Activated CD8-positive, alpha-beta T cell treated with anti-CD3 and anti-CD28 coated beads for 36 hours (primary cell): ENCODE measurements at places on chromosomes 11 and 22. TPM values are rescaled to one million over a fixed set of nuclear protein-coding genes. Genes with fewer than 3 reads are reported as not detected.
A peak's percentile ranks its signal among the peaks of the same experiment; 100 is the strongest.

DNA sequence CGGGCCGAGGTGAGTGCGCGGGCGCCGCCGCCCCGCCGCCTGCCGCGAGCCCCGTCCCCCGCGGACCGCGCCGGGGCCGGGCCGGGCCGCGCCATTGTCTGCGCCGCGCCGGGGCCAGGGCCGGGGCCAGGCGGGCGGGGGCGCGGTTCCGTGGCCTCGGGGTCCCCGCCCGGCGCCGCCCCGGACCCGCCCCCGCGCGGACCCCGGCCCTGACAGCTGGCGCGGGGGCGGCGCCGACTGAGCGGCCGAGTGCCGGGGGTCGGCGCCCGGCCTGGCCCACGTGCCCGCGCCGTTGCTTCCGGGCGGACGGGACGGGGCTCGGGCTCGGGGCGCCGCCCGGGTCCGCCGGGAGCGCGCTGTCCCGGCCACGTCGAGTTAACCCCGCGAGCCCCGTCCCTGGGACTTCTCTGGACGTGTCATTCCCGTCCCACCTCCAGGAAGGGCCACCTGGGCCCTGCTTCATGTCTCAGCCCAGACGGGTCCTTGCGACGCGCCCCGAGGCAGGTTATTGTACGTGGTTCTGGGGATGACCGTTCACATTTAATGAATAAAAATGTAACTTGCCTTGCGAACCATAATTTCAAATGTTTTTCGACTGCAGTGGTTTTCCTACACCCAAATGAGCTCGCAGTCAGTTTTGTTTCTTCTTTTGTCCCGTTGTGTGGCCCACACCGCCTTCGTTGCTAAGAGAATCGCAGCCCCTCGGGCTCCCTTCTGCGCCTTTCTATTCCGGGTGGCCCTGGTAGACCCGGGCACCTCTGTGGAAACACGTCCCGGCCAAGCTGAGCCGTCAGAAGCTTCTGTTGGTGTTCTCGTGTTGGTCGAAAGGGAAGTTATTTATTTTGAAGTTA lies 562 bp downstream of the ZBED4 start:
- H3K27ac ChIP-seq, result peak overlapping the region; percentile 91
- H3K36me3 ChIP-seq, result peaks cover 7% of the 10 kb centered on the region
- peak overlapping the region; percentile 90 for H3K4me3 ChIP-seq
- DNase-seq, result peak; percentile 51

DNA sequence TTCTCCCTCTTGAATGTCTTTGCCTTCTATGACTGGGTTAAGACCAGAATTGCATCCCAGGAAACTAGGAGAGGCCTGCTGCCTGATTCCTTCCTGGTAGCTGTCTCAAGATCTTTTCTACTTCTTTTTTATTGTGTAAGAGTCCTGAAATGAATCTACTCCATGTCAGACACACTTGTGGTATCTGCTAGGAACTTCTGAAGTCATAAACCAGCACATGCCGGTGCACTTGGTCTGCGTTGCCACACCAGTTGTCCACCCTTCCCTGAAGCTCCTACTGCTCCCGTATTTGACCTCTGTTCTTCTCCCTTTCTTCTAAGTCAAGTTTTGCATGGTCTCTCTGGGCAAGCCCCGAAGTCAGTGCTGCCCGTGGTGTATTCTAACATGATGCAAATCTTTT lies 644.2 kb downstream of the ETS1 start:
- no peak for DNase-seq
- peaks cover 5% of the 10 kb centered on the region for H3K4me1 ChIP-seq
- no peak overlapping the region for H3K4me3 ChIP-seq

DNA sequence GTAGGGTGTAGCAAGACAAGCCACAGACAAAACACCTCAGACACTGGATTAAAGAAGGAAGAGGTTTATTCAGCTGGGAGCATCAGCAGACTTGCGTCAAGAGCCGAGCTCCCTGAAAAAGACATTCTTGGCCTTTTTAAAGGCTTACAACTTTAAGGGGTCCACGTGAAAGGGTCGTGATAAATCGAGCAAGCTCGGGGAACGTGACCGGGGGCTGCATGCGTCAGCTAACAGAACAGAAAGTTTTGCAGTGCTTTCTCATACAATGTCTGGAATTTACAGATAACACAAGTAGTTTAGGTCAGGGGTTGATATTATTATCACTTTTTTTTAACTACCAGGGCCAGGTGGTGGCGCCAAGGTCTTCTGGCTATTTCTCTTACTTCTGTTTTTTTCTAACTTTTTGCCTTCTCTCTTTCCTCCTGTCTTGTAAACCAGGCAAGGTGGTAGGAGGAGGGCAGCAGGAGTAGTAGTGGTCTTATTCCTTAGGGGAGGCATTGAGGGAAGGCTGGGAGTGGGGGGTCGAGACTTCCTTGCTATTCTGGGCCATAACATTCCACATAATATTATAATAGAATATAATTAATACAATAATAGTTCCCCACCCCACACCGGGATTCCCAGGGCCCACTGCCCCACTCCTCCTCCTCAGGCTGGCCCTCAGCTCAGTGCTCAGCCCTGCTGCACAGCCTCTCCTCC lies 587 bp upstream of the ALDH3B1 start:
- H3K27ac ChIP-seq, result no peak overlapping the region
- H3K36me3 ChIP-seq, result no peaks in the 10 kb centered on the region
- DNase-seq, result peak; percentile 58
- no peak overlapping the region for H3K4me3 ChIP-seq

- H3K27me3 ChIP-seq, result peaks cover 6% of the 10 kb centered on the region
- H3K27ac ChIP-seq, result no peak overlapping the region
- peaks cover 12% of the 10 kb centered on the region for H3K4me1 ChIP-seq
- H3K4me3 ChIP-seq, result no peak overlapping the region
- H3K36me3 ChIP-seq, result no peaks in the 10 kb centered on the region
These were observed 4.6 kb upstream of the APOL4 start for GRCh38 chr22:36206255-36206654.

The CCDC15 gene
- total RNA-seq, result 4.2 TPM

The GRAMD1B gene
- 16.2 TPM for total RNA-seq

The BACE1 gene
- 0.97 TPM for total RNA-seq

The C11orf65 gene
- total RNA-seq, result 1.1 TPM

DNA sequence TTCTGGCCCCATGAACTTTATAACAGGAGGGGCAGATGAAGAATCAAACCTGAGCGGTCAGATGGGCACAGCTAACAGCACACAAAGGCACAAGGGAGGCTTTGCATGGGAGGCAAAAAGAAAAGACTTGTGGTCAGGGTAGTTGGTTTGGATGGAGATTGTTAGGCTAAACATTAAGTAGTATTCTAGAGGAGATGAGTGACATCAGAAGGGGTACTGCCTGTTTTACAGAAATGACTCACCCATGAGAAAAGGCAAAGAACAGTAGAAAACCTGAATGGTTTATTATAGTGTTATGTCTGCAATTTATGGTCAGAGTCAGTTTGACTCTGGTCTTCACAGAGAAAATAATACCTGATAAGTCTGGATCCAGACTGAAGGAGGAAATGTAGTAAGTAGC lies 129.8 kb upstream of the KIRREL3 start:
- no peak for DNase-seq
- H3K4me3 ChIP-seq, result no peak overlapping the region
- no peaks in the 10 kb centered on the region for H3K4me1 ChIP-seq
- H3K27ac ChIP-seq, result no peak overlapping the region
- peaks cover 1% of the 10 kb centered on the region for H3K27me3 ChIP-seq

DNA sequence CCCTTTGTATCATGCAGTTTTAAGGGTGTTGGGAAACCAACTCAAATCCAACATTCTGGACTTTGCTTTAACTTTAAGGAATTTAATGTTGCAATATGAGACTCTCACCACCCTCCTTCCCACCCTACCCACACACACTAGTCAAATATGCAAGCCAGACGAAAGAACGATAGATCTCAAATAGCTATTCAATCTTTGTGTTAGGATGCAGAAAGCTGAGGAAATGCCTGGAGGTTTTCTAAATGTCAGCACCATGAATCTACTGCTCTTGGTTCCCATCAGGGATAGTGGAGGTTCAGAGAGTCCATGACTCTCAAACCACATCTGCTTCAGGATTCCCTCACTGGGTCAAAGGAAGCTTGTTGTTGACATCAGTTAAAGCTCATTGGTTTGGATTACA lies 33.7 kb downstream of the EXPH5 start:
- H3K27me3 ChIP-seq, result no peaks in the 10 kb centered on the region
- no peak for DNase-seq
- no peak overlapping the region for H3K4me3 ChIP-seq
- no peaks in the 10 kb centered on the region for H3K36me3 ChIP-seq

GRCh38 chr22:45577746-45578523 lies 75.3 kb downstream of the FBLN1 start:
- H3K27ac ChIP-seq, result no peak overlapping the region
- no peaks in the 10 kb centered on the region for H3K4me1 ChIP-seq
- no peaks in the 10 kb centered on the region for H3K36me3 ChIP-seq
- H3K27me3 ChIP-seq, result peaks cover 7% of the 10 kb centered on the region
- DNase-seq, result peak; percentile 83

The CHRM1 gene
- total RNA-seq, result not detected

- H3K4me1 ChIP-seq, result no peaks in the 10 kb centered on the region
- H3K27me3 ChIP-seq, result peaks cover 4% of the 10 kb centered on the region
These were observed 67.8 kb downstream of the SYT9 start for GRCh38 chr11:7319501-7319900.

DNA sequence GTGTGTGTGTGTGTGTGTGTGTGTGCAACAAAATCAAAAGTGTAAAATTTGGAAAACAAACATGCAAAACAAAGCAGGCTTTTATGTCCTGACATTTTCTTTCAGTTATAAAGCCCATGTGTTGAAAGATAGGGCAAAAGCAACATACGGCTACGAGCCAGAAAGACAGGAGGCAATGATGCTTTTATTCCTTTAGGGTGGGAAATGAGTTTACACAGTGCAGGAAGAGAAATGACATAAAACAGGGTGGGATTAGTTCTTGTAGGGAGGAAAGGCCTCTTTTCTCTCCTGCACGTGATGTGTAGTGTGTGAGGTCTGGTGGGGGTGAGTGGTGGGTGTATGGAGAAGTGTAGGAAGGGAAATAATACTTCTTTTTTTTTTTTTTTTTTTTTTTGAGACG lies 29.4 kb downstream of the IL18 start:
- no peak overlapping the region for H3K27ac ChIP-seq

GRCh38 chr22:40898850-40899357 lies 37.0 kb upstream of the DNAJB7 start:
- no peaks in the 10 kb centered on the region for H3K36me3 ChIP-seq
- peak overlapping the region; percentile 80 for H3K27ac ChIP-seq
- peak overlapping the region; percentile 43 for H3K4me3 ChIP-seq

GRCh38 chr22:27986937-27987336 lies 67.9 kb upstream of the PITPNB start:
- no peaks in the 10 kb centered on the region for H3K27me3 ChIP-seq
- no peak overlapping the region for H3K4me3 ChIP-seq
- peaks cover 8% of the 10 kb centered on the region for H3K4me1 ChIP-seq
- no peak overlapping the region for H3K27ac ChIP-seq
- no peak for DNase-seq

The PANX2 gene
- 3.3 TPM for total RNA-seq

The NAV2 gene
- total RNA-seq, result 0.23 TPM

DNA sequence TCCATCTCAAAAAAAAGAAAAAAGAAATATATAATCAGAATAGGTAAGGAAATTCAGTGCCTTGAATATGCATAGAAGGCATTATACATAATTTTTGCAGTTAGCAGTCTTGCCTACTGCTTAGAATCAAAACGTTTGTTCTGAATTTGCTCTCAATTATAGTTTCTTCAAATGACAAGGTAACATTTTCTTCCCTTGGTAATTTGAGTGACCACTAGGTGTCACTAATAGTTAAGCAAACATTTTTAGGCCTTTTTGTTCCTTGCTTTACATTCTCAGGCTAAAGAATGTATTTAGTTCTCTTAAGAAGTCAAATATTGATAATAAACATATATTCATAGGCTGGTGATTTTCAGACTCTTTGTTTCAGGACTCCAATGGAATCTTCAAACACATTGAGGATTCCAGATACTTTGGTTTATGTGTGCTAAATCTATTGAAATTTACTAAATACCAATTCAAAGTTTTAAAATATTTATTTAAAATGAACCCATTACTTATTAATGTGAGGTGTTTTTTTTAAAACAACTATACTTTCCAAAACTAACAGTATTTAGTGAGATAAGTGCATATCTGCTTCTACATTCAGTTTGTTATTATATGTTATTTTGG lies 55.0 kb upstream of the DEPDC7 start:
- peaks cover 10% of the 10 kb centered on the region for H3K4me1 ChIP-seq
- peaks cover 19% of the 10 kb centered on the region for H3K36me3 ChIP-seq
- no peak overlapping the region for H3K27ac ChIP-seq

- no peak for DNase-seq
- peak overlapping the region; percentile 94 for H3K27ac ChIP-seq
- H3K27me3 ChIP-seq, result no peaks in the 10 kb centered on the region
- H3K4me1 ChIP-seq, result peaks cover 86% of the 10 kb centered on the region
These were observed 10.7 kb downstream of the STIM1 start for GRCh38 chr11:3866206-3866605.

DNA sequence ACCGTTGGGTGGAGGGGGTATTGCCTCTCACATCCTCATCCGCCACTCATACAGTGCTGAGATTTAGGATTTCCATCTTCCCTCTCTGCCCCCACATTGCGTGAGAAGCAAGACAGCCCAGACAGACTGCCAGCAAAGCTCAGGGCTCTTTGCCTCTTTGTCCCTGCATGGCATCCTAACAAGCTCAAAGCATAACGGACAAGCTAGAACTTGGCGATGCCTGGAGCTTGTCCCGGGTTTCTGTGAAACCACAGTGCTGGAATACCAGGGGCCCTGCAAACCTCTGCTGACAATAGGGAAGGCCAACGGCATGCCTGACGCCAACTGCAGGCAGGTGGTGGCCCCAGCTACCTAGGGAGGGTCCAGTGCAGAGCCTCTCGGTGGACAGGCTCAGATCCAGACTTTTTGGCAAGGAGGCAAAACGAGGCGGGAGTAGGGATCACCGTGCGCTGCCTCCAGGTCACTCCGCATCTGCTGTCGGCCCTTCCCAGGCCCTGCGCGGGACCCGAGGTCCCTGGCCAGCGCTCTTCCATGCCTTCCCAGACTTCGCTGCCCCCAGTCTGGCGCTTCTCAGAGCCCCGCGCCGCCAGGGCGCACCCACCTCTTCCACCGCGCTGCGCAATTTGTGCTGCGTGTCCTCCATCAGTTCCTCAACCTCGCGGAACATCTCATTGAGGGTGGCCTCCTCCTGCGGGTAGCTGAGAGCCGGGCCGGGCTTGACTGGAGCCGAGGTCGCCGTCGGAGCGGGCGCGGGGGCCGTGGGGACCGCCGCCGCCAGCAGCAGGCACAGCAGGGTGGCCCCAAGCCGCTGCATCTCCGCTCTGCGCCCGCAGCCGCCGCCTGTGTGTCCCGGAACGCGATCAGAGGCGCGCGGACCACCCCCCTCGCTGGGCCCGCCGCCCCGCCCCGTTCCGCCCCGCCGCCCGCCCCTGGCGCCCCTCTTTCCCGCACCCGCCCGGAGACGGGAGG lies at the start of gene DKK3:
Gene DKK3 (minus strand): TSS at position 858 of the 969 bp plus-strand sequence. CDS start 44 bp downstream, at position 814.
- peak; percentile 8 for DNase-seq
- no peak within 1 kb of the TSS for H3K27ac ChIP-seq
- no peaks in the 10 kb centered on the region for H3K36me3 ChIP-seq
- H3K27me3 ChIP-seq, result peaks cover 68% of the 10 kb centered on the region
- H3K4me3 ChIP-seq, result peak within 1 kb of the TSS; percentile 55

The ASCL2 gene
- total RNA-seq, result 3.4 TPM

GRCh38 chr11:33753304-33753967 lies 17.2 kb upstream of the CD59 start:
- H3K36me3 ChIP-seq, result peaks cover 13% of the 10 kb centered on the region
- DNase-seq, result no peak
- no peak overlapping the region for H3K4me3 ChIP-seq
- H3K27me3 ChIP-seq, result no peaks in the 10 kb centered on the region

The CHADL gene
- total RNA-seq, result 0.23 TPM
